Foreskin keratinocyte (primary cell): ENCODE measurements at places on chromosomes 16 and 17.
A peak's percentile ranks its signal among the peaks of the same experiment; 100 is the strongest.

GRCh38 chr17:44352828-44353671 lies 7.9 kb downstream of the GRN start:
- no peak for DNase-seq

DNA sequence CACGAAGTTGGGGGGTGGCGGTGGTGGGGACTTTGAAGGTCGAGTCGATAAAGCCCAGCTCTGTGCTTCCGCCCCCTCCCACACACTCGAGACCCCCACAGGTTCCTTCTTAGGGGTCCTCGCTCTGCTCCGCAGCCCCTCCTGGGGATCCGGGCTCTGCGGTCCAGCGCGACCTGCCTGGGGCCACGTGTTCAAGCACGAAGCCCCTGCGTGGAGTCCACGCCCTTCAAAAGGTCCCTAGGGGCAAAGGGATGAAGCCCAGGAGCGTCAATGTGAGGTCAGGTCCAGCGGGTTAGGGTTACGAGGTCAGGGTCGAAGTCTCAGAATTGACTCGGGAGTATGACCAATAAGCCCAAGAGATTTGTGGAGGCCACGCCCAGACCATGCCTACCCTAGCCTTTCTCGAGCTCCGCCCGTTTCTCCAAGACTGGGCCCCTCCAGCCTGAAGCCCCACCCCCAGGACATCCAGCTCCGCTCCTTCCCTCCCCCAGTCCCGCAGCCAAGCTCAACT lies 786 bp upstream of the CACNA1G start:
- DNase-seq, result peak; percentile 36

GRCh38 chr17:73349138-73349537 lies 37.3 kb upstream of the CDC42EP4 start:
- no peak for DNase-seq

- DNase-seq, result no peak
Measured at GRCh38 chr17:22516861-22517636, 824.7 kb downstream of the KCNJ18 start.

DNA sequence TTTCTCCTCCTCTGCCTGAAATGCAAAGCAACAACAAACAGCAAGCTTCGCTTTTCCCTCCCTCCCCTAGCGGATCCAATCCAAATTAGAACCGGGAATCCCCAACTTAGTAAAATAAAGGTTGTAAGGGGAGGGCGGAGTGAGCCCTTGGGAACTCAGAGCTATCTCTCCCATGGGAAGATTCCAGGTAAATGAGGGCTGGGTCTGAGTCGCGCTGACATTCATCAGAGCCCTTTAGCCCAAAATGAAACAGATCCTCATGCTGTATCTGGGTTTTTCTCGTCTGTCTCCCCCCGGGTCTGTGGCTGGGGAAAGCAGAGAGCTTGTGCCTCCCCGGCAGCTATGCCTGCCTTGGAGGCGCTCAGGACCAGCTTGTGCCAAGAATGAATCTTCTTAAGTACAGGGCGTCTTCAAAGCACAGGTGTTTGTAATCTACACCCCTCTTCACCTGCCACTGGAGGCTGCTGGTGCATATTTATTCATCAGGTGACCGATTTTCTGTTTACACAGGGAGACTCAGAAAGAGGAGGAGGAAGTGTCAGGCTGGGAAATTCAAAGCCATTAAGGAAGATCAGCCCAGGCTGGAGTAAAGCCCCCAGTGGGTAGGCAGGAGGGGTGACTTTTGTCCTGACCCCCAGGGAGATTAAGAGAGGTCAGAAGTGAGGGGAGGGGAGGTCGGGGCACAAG lies 55.0 kb upstream of the GSE1 start:
- DNase-seq, result no peak

DNA sequence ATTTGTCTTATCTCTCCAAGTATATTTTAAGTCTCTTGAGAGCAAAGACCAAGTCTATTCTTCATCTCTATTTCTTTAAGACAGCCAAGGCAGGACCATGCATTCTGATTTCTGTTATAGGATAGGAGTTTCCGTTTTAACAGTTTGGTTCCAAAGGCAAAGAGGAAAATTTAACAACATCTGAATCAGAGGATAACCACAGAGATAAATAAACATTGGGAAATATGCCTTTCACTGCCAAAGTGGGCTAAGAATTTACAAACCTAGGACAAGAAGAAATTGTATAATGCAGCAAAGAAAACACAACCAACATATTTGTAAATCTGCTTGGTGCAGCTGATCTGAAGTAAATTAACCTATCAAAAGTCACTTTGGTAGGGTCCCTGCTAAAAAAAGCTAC lies 37.7 kb downstream of the USP32 start:
- DNase-seq, result peak; percentile 11

GRCh38 chr16:85724936-85725335 lies 26.0 kb downstream of the C16orf74 start:
- DNase-seq, result no peak

DNA sequence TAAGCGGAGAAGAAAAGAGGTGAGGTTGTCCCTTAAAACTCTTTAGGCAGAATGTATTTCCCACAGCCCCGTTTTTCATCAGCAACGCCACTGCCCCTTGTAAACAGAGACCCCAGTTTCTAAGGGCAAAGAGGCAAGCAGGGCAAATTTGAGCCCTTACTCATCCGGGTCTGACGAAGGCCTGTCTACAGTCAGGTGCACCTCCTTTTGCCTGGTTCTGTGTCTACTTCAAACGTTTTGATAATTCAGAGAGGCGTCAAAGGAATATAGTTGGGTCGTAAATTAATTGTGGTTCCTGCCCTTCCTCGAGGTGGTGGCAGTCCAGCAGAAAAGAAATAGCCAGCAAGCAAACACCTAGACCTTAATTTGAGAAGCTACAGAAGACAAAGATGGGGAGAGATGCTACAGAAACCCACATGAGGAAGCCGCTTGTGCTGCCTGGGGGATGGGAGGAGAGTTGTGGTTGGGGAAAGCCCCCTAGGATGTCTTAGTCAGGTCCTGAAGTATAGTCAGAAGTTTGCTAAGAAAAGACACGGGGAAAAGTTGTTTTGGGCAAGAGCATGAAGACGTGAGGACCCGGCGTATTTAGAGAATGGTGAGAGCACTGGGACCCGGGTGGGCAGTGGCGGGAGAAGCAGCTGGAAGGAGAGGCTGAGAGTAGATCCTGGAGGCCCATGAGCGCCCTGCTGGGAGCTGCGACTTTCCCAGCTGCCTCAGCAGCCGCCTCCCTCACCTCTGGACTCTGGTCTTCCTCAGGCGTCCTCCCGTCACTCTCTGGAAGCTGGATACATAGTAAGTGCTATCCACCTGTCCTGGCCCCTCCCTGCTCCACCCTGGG lies 2.4 kb downstream of the FBRS start:
- DNase-seq, result peak; percentile 28

- no peak for DNase-seq
Measured at GRCh38 chr17:40341808-40342503, 22.6 kb downstream of the GJD3 start.

- DNase-seq, result no peak
Measured at GRCh38 chr17:56482229-56482628, 111.3 kb upstream of the NOG start.

GRCh38 chr17:27233059-27233458 lies 60.9 kb upstream of the WSB1 start:
- no peak for DNase-seq

- no peak for DNase-seq
Measured at GRCh38 chr17:67353161-67353560, 13.2 kb downstream of the PSMD12 start.

DNA sequence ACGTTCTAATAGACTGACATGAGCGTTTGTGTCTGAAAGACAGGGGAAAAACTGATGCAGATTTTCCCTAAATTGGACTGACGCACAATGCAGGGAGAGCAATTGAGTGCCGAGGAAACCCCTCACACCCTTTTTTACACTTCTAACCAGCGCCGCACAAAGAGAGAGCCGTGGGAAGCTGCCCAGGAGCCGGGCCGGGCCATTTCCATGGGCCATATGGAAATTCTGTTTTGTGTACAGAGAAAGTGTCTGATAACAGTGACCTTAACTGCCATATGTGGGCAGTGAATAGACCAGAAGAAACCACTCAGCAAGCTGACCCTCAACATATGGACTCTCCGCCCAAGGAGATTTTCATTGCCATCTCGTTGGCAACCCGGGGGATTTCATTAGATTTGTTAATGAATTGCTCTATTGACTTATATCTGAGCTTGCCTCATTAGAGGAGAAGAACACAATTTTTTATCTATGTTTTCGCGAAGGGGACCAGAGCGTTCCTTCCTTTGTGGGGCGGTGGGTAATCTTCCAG lies 225.9 kb upstream of the IRX3 start:
- DNase-seq, result no peak

- DNase-seq, result no peak
Measured at GRCh38 chr17:30310562-30310961, 18.8 kb upstream of the BLMH start.

DNA sequence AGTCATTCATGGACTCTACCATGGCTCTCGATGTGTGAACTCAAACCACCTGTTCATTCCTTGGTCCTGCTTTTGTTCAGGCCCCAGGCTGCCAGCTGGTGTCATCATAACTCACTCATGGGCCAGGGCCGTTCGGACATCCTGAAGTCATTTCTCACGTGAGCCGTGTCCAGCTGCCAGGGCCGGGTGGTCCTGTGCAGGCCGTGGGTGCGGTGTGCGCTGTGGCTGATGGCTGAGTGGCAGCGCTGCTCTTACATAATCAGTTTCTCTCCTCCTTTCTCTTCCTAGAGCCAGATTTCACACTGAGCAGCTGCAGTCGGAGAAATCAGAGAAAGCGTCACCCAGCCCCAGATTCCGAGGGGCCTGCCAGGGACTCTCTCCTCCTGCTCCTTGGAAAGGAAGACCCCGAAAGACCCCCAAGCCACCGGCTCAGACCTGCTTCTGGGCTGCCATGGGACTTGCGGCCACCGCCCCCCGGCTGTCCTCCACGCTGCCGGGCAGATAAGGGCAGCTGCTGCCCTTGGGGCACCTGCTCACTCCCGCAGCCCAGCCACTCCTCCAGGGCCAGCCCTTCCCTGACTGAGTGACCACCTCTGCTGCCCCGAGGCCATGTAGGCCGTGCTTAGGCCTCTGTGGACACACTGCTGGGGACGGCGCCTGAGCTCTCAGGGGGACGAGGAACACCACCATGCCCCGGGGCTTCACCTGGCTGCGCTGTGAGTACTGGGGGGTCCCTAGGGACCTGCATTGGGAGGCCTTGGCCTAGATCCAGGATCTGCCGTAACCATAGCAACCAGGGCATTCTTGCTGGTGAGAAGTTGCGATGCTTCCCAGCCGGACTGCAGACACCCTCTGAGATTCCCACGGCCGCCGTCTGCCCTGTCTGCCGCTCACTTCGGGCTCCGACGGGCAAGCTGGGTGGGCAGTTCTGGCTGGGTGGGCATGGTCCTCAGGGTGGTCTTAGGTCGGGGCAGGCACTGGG lies at the start of gene IL34:
Gene IL34, plus strand, starts transcription at position 300 of the 982 bp plus-strand sequence. Its CDS starts 389 bp downstream, at position 689.
- DNase-seq, result no peak

- DNase-seq, result no peak
Measured at GRCh38 chr17:10773391-10773790, 30.5 kb downstream of the TMEM238L start.

DNA sequence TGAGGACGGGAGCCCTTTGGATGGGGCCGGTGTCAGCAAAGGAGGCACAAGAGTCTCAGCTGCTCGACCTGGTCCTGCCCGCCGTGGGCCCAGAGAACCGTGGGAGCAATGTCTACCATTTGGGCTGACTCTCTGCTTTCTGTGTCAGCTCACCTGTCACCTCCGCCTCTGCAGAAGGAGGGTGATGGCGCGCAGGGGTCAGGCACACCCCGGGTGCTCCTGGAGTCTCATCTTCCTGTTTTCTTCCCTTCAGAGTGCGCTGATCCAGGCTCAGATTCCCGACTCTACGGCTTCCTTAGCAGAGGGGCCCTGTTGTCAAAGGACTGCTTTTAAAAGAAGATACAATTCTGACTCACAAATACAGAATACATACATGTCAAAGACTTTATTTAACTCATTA lies 167.1 kb downstream of the BANP start:
- no peak for DNase-seq

GRCh38 chr16:8936421-8936820 lies 27.3 kb downstream of the USP7 start:
- peak; percentile 72 for DNase-seq

GRCh38 chr17:14950686-14951085 lies 314.4 kb downstream of the PMP22 start:
- no peak for DNase-seq

- no peak for DNase-seq
Measured at GRCh38 chr16:22278441-22279230, 18.6 kb upstream of the POLR3E start.

GRCh38 chr16:17396762-17397498 lies 73.8 kb downstream of the XYLT1 start:
- no peak for DNase-seq

DNA sequence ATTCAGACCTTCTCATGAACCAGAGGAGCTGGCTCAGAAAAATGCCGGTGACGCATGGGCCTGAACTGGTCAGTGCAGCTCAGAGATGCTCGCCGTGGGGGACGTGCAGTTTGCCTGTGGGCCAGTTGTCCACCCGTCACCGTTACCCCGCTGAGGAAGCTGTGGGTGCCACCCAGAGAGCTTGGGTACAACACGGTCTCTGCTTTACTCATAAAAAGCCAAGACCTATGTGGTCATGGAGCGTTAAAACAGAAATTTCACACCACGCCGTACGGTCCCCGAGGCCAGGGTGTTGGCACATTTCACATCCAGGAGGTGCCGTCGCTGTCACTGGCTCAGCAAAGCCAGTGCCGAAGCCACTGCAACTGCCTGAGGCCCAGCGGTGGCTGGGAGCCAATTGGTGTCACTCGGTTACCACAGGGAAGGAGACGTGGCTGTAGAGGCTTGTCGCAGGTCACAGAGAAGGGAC lies 120.9 kb downstream of the METRNL start:
- no peak for DNase-seq

DNA sequence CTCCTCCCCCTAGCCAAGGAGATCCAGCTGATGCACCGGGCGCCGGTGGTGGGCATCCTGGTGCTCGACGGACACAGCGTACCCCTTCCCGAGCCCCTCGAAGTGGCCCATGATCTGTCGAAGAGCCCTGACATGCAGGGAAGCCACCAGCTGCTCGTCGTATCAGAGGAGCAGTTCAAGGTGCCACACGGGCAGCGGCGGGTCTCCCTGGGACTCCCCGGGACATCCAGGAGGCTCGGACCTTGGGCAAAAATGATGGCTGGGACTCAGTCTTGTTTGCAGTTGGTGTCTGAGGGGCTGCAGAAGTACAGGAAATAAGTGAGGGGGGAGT lies 15.8 kb upstream of the MYO15B start:
- DNase-seq, result no peak

GRCh38 chr17:9443811-9444210 lies 131.8 kb downstream of the STX8 start:
- peak; percentile 32 for DNase-seq

- DNase-seq, result no peak
Measured at GRCh38 chr16:84916178-84916577, 95.2 kb downstream of the ZDHHC7 start.

DNA sequence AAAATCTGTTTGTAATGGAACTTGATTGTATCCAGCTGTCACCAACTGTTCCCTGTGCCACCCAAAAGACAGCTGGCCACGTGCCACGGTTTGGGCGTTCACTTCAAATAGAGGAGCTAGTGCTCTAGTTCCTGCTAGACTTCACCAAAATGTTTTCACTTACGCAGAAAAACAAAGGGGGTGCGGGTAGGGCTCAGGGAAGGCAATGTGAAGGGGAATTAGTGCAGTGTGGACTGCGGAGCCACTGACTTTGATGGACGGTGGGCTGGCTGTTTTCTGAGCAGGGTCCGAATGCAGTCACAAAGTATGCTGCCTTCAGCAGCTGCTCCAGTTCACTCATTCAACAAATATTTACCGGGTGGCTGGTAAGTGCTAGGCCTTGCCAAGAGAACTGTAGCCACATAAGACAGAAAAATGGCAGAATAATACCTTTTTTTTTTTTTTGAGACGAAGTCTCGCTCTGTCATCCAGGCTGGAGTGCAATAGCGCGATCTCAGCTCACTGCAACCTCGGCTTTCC lies 7.6 kb upstream of the CYTH1 start:
- no peak for DNase-seq

- DNase-seq, result no peak
Measured at GRCh38 chr16:89656435-89657121, 930 bp downstream of the CHMP1A start.
